ENCODE measurements at places on chromosomes 5 and 9. TPM values are rescaled to one million over a fixed set of nuclear protein-coding genes. Genes with fewer than 3 reads are reported as not detected.
A peak's percentile ranks its signal among the peaks of the same experiment; 100 is the strongest.

PHF24 gene
- 12.0 TPM for total RNA-seq

GRCh38 chr5:9761706-9762105 lies 131.6 kb upstream of the TAS2R1 start:
- no peak for DNase-seq

GRCh38 chr5:55407059-55407684 lies 99.4 kb downstream of the MTREX start:
- DNase-seq, result peak; percentile 12

DNA sequence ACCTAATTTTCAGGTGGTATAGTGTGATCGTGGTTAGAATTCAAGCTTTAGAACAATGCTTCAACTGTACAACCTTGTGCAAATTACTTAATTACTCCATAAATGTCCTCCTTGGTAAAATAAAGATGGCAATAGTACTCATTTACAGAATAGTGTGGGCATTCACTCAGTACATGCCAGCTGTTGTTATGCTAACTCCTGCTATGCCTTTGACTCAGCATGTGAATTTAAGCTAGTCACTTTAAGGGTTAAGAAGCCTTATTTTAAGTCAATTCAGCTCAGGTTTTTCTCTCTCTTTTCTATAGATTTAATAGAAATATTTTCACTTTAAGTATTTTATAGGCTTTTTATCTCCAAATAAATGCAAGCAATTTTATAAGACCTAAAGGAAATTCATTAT lies 335.6 kb upstream of the ITGA1 start:
- no peak for DNase-seq

- DNase-seq, result no peak
These were observed 9.1 kb upstream of the DAB2 start for GRCh38 chr5:39433848-39434247.

DNA sequence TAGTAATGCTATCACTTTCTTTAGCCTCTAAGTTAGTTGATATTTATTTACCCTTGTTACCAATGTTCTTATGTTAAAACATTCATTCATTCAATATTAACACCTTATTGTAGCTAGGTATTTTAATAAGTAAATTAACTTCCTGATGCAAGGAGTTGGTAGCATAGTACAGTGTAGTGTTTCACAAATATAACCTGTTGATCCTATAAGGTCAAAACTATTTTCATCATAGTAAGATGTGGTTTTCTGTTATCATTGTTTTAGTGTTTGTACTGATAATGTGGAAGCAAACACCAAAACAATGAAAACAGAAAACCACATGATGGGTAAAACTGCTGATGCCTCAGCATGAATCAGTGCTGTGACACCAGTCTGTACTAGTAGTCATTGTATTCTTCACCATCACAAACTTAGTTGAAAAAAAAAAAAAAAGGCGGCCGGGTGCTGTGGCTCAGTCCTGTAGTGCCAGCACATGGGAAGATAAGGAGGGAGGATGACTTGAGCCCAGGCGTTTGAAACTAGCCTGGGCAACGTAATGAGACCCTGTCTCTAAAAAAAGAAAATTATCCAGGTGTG lies 36.5 kb downstream of the ZCCHC7 start:
- no peak for DNase-seq

CD180 gene
- 0.64 TPM for total RNA-seq

DNA sequence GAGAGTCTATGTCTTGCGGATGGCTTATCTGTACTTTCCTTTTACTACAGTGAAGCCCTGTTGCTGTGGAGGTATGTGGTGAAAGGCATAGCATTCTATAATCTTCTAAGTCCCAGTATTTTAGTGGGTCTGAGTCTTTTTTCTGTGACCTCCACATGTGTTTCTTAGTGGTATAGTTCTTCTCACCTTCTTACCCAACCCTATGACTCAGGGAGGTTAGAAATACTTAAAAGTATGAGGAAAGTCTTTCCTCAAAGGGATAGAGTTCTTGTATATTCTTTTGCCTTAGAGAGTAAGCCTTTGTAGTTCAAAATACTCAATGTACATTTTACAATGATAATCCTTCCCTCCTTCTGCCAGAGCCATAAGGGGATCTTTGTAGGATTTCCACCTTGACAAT lies 621.9 kb upstream of the CTNND2 start:
- DNase-seq, result no peak

DNA sequence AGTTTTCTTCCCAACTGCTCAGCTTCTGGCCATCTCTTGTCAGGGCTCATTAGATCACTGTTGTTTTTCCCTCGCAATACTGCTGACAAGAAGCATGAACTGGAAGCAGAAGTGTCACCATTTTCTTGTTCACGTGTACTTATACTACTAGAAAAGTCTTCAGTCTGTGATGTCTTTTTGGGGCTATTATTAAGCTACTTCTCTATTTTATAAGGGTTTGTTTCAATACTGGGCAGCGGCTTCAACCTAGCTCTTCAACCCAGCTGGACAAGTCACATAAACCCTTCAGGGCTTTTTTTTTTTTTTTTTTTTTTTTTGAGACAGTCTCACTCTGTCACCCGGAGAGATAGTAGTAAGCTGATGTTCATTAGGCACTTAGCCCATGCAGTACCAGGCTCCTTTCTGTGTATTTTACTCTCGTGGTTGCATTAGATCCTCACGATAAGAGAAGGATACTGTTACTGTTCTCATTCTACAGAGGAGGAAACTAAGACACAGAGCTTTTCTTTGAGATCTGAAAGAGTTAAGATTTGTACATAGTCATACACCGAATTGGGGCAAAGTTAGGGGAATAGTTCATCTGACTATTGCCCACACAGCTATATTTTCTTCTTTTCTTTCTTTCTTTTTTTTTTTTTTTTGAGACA lies 20.5 kb downstream of the RAPGEF1 start:
- no peak for DNase-seq

DNA sequence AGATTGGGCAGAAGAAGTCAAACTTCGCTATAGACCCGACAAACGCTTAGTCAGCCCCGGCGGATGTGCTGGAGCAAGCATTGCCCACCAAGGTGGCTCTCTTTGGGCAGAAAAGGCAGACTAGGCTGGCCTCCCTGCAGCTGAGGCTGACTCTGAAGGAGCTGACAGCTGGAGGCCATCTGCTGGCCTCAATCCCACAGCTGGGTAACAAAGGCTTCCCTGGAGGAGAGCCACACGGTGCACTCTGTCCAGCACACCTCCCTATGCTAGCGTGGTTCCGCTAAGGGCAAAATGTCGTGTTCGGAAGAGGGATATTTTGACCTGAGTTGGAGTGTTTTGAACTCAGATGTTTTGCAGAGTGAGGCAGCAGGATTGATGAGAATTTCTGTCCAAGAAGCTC lies 103.5 kb upstream of the PTCH1 start:
- no peak for DNase-seq

DNA sequence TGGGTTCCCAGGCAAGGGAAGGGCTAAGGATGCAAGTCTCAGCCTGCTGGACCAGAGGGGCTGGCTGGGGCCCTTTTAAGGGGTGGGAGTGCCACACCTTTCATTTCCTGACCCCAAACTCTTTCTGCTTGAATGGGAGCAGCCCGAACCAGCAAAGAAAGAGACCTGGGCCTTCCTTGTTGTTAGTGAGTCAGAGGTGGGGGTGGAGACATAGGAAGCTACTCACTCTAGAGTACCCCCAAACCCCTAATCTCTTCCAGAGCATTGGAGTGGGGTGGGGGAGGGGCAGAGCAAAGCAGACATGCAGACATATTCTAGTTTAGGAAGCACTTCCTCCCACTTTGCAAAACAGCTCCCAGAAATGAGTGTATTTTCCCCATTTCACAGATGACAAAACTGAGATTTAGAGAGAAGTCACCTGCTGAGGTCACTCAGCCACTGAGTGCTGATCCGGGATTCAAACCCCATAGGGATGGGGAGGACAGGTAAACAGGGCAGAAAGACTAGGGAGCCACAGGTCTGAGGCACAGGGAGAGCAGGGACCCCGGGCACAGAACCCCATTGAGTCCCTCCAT lies 6.0 kb upstream of the AQP3 start:
- no peak for DNase-seq

- DNase-seq, result no peak
These were observed 924.3 kb upstream of the CDH10 start for GRCh38 chr5:25568989-25569625.

DNA sequence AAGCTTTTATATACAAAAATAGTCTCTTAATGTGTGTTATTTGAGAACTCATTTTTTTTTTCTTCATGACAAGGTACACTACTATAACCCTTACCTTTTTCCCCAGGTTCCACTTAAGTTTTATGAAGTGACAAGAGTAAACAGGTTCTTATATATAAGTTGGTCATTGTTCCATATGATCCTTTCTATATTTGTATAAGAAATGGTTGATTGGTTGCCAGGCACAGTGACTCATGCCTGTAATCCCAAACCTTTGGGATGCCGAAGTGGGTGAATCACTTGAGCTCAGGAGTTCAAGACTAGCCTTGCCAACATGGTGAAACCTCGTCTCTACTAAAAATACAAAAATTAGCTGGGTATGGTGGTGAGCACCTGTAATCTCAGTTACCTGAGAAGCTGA lies 108.3 kb downstream of the PCSK1 start:
- no peak for DNase-seq

- no peak for DNase-seq
These were observed 95.5 kb downstream of the CAMSAP1 start for GRCh38 chr9:135811801-135812200.

DNA sequence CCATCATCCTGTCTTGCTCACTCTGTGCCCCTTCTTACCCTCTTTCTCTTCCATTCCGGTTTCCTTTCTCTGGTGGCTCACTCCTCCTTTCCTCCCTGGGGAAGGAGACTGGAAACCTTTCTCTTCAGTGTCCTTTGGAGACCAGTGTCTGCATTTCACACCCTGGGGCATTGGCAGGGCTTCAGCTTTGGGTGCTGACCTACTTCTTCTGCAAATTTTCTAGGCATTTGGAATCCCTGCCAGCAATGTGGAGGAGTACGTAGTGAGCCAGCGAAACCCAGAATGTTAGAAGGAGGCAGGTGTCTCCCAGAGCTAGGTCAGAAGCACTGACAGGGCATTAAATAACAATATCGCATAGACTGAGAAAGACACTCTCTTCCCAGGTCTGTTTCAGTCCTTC lies 122.2 kb downstream of the SLC28A3 start:
- DNase-seq, result peak; percentile 46

DNA sequence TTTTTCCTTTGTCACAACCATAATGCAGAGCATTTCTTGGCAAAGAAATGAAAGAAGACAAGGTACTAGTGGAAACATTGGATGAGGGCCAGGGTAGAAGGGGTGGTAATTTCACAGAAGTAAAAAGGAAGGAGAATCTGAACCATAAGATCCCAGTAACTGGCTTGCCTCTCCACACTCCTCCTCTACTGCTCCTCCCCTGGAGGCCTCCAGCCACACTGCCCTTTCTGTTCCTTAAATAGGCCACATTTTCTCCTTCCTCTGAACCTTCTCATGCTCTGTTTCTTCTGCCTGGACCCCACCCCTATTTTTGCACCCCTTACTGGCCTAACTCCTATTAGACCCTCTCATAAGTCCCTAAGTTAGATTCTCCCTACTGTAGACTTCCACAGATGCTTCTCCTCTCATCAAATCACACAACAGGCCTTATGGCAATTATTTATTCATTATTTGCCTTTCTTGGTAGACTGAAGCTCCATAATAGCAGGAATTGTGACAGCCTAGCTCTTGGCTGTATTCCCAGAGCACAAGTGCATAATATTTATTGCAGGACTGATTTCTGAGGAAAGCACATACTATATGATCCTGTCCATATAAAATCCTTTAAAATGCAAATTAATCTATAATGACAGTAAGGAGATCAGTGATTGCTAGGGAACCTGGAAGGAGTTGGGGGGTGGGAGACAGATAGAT lies 31.3 kb upstream of the GRIA1 start:
- DNase-seq, result no peak

SUB1 gene
- 142 TPM for total RNA-seq

DNA sequence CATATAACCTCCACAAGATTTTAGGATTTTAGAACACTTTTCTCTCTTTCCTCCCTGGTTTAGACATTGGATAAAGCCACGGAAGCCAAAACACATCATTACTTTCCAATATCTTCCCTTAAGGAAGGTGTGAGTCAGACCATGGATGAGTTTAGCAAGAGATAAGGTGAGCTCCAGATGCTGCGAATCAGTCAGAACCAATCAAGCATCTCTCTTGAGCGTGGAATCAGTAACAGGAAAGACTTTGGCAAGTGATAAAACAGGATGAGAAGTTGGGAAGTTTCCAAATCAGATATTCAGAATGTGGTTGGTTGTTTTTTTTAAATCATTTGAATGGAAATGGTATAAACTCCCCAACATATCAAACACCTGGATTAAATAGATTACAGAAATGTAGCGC lies 397.8 kb downstream of the EFNA5 start:
- no peak for DNase-seq

GRCh38 chr9:134600371-134600770 lies 41.2 kb upstream of the COL5A1 start:
- DNase-seq, result no peak

SLIT3 gene
- 7.3 TPM for total RNA-seq

DNA sequence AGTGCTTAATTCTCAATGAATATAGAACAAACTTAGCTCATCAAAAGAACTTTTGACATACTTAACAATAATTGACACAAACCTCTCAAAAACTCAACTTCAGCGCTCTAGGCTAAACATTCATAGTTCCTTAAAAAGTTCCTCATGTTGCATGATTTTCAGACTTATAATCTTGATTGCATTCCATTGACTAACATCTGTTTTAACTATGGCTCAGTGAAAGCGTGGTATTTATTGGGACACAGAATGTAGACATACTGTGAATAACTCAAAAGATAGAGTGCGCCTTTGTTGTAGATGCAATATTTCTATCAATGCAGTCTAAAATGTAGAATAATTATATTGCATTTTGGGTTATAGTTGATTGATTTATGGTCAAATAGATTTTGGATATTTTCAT lies 227.1 kb upstream of the HAPLN1 start:
- DNase-seq, result no peak

GRCh38 chr5:54823006-54823405 lies 162.4 kb downstream of the ESM1 start:
- DNase-seq, result no peak

- DNase-seq, result peak; percentile 82
These were observed 62.9 kb downstream of the OTULIN start for GRCh38 chr5:14727428-14727865.

DNA sequence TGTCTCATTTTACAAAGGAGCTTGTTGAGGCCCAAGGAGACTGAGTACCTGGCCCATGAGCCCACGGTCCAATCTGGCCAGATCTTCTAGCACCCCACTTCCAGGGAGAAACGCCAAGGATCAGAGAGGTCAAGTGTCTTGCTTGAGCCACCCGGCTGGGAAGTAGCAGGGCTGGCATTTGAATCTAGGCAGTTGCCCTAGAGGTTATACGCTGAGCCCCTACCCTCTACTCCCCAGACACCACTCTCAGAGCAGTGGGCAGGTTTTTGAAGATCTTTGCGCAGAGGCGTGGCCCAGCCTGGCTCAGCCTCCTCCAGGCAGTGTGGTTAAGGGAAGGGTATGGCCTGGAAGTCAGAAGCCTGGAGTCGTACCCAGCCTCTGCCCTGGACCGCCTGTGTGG lies 5.8 kb upstream of the NUP214 start:
- no peak for DNase-seq

DNA sequence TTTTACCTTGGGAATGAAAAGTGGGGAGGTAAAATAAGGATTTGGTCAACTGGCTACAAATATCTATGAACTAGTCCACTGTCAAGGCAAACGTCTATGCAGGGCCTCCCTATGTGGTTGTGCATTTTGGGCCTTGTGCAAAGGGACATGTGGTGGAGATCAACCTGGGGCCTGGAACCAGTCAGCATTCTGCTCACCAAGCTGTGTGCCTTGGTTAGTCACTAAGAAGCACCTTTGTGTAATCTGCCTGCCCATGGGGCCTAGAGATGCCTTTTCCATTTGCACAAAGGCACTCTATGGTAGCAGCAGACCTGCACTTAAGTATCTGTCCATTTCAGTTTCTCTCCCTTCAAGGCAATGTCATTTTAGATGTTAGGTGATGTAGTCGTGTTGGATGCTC lies 184.0 kb downstream of the GNAQ start:
- no peak for DNase-seq

Data from cerebellum (tissue), 4 donors.